ENCODE measurements at places on chromosomes 1 and 21. TPM values are rescaled to one million over a fixed set of nuclear protein-coding genes. Genes with fewer than 3 reads are reported as not detected.

Gene LIPI
- total RNA-seq: not detected

Gene SERINC2
- 10.4 TPM for total RNA-seq

Gene TESK2
- total RNA-seq: 3.2 TPM

Gene RIPPLY3
- not detected for total RNA-seq

Gene CYP4Z1
- not detected for total RNA-seq

Gene OR2L5
- not detected for total RNA-seq

Gene OR2M3
- not detected for total RNA-seq

Data from SJSA1 (cell line).